ENCODE measurements at places on chromosomes 13 and 19.

GRCh38 chr13:41710771-41711170, 250.1 kb downstream of the VWA8 start:
- no peak for DNase-seq
- no peaks in the 10 kb centered on the region for H3K36me3 ChIP-seq
- H3K27me3 ChIP-seq: no peaks in the 10 kb centered on the region
- no peak overlapping the region for H3K4me3 ChIP-seq
- no peaks in the 10 kb centered on the region for H3K4me1 ChIP-seq

- no peak overlapping the region for H3K4me3 ChIP-seq
- H3K36me3 ChIP-seq: no peaks in the 10 kb centered on the region
- no peaks in the 10 kb centered on the region for H3K27me3 ChIP-seq
- no peak for DNase-seq
- peaks cover 3% of the 10 kb centered on the region for H3K4me1 ChIP-seq
- no peak overlapping the region for H3K27ac ChIP-seq
Measured at GRCh38 chr19:37989855-37990254, 82.8 kb downstream of the SIPA1L3 start.

DNA sequence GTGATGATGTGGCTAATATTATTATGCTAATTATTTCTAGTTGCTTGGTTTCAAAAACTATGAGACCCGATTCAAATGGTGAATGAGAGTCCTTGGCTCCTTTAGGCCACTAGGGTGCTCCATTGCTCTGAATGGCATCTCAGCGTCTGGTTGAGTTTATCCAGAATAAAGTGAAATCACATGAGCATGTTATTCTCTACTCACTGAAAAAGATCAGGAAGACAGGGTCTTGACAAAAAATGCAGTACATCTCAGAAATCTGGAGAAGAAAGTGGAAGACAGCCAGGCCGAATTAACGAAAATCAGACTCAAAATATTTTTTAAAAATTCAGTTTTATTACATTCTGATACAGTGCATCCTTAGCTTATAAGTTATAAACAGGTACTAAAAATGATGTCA, 516.2 kb downstream of the MYO16 start:
- no peak overlapping the region for H3K27ac ChIP-seq
- H3K4me3 ChIP-seq: no peak overlapping the region
- peaks cover 2% of the 10 kb centered on the region for H3K4me1 ChIP-seq
- H3K36me3 ChIP-seq: no peaks in the 10 kb centered on the region

DNA sequence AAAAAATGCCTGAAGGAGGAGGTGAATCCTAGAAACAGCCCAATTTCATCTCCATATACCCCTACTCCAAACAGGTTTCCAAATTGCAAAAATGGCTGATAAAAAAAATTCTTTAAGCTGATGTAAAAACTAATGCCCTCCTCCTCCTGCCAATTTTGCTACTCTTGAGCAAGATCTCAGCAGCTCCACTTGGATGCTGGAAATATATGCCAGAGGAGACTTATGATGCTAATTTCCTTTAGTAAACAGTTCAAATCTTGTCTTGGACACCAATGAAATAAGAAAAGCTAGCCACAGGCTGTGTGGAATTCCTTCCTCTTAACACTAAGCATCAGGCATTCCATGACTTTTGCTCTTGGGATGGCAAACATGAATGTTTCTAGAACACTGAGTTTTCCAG, 67.5 kb downstream of the INSR start:
- H3K27ac ChIP-seq: no peak overlapping the region
- DNase-seq: no peak
- H3K36me3 ChIP-seq: no peaks in the 10 kb centered on the region
- no peaks in the 10 kb centered on the region for H3K4me1 ChIP-seq
- H3K27me3 ChIP-seq: peaks cover 2% of the 10 kb centered on the region

GRCh38 chr13:103273825-103274224, 207.6 kb upstream of the SLC10A2 start:
- H3K27ac ChIP-seq: no peak overlapping the region
- no peaks in the 10 kb centered on the region for H3K4me1 ChIP-seq
- H3K27me3 ChIP-seq: no peaks in the 10 kb centered on the region
- no peaks in the 10 kb centered on the region for H3K36me3 ChIP-seq
